Activated naive CD4-positive, alpha-beta T cell (primary cell): ENCODE measurements at places on chromosomes 7 and 10.

- DNase-seq: no peak
These were observed 757 bp upstream of the NRCAM start for GRCh38 chr7:108456845-108457540.

- DNase-seq: no peak
These were observed 42.8 kb downstream of the CYP2C8 start for GRCh38 chr10:95026461-95026860.

GRCh38 chr7:145036604-145037405 lies 201.0 kb upstream of the TPK1 start:
- DNase-seq: no peak

DNA sequence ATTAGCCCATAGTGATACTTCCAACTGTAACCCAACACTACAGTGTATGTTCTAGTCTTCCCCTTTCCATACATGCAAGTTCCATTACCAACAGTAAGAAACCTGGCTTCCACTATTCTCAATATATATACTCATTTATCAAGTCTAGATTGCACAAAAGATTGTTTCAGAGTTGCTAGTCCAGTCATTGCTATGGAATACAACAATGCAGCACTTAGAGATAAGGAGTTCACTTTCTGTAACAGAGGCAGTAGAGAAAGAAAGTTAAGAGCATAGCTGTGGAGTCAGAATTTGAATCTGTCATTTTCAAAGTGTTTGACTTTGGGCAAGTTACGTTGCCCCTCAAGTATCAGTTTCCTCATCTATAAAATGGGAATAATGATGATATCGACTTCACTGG lies 90.1 kb downstream of the RTKN2 start:
- no peak for DNase-seq

- no peak for DNase-seq
These were observed 140.2 kb downstream of the LCOR start for GRCh38 chr10:96972264-96972663.

DNA sequence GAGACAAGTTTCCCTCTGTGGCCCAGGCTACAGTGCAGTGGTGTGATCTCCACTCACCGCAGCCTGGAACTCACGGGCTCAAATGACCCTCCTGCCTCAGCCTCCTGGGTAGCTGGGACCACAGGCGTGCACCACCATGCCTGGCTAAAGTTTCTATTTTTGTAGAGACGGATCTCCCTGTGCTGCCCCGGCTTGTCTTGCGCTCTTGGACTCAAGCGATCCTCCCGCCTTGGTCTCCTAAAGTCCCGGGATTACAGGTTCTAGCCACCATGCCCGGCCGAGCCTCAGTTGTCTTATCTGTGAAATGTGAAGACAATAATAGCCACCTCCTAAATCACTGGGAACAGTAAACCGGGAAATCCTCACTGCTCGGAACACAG lies 88.1 kb downstream of the FOXL3 start:
- DNase-seq: no peak

- no peak for DNase-seq
These were observed 162.3 kb downstream of the ITGB1 start for GRCh38 chr10:32795598-32796183.

GRCh38 chr10:4343873-4344272 lies 482.1 kb upstream of the AKR1E2 start:
- DNase-seq: no peak

GRCh38 chr7:132932296-132933071 lies 149.4 kb downstream of the CHCHD3 start:
- DNase-seq: no peak

DNA sequence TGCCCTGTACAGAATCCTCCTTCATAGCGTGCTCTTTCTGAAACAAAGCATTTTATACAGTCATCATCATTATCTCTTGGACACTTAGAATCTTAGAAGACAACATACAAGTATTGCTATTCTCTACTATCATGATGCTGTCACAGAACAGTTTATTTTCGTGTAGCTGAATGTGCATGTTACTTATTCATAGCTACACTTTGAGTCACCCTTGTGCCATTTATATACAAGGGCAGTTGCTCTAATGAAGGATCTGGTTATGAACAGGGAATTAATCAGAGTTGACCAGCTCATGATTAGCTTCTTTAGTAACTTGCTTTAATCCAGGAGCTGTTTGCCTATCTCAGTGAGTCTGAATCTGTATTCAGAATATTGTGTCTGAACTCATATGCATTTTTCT lies 11.2 kb downstream of the CASP2 start:
- no peak for DNase-seq

GRCh38 chr10:30075481-30075880 lies 16.1 kb upstream of the JCAD start:
- no peak for DNase-seq

GRCh38 chr10:122362621-122363020 lies 11.9 kb upstream of the PLEKHA1 start:
- DNase-seq: no peak

DNA sequence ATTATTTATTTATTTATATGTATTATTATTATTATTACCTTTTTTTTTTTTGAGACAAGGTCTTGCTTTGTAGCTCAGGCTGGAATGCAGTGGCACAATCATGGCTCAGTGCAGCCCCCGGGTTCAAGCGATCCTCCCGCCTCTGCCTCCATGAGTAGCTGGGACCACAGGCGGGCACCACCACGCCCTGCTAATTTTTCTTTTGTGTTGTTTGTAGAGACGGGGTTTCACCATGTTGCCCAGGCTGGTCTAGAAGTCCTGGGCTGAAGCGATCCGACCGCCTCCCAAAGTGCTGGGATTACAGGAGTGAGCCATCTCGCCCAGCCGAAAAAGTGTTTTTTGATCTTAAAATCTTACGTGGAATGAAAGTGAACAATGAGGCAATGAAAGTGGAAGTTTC lies 79.4 kb upstream of the C1GALT1 start:
- no peak for DNase-seq

DNA sequence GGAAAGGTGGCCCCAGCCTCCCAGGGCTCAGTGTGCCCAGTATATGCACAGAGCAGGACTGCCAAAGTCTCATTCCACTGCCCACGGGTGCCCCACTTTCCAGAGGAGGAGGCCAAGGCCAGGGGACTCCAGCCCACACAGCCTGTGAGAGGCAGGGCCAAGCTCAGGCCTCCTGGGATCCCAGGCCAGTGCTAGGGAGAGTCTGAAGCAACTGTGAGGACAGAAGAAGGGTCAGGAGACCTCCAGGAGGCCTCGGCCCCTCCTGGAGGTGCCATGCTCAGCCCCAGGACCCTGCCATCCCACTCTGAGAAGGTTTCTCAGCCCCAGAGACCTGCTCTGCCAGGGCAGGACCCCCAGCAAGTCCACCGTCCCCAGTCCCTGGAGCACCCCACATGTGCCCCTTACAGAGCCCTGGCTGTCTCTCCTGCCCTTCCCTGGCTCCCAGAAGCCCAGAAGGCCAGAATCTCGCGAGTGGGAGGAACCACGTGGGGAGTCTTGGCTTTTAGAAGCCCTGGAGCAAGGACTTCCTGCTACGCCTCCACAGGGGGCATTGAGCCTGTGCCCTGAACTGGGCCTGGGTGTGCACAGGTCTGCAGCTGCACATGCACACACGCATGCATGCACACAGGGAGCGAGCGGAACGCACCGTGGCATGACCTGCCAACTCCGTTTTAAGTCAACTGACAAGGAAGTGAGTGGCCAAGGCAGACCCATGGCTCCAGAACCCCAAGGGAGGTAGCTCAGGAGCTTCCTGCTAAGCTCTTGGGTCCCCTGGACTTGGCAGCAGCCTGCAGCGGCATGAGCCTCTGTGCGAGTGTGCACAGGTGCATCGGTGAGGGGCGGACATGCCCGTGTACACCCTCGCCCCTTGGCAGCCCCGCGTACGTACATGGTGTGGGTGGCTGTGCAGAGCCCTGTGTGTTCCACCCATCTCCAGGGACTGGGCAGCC lies 33.6 kb downstream of the ZCCHC24 start:
- no peak for DNase-seq

- no peak for DNase-seq
These were observed 50.6 kb downstream of the VPS41 start for GRCh38 chr7:38858259-38858884.

DNA sequence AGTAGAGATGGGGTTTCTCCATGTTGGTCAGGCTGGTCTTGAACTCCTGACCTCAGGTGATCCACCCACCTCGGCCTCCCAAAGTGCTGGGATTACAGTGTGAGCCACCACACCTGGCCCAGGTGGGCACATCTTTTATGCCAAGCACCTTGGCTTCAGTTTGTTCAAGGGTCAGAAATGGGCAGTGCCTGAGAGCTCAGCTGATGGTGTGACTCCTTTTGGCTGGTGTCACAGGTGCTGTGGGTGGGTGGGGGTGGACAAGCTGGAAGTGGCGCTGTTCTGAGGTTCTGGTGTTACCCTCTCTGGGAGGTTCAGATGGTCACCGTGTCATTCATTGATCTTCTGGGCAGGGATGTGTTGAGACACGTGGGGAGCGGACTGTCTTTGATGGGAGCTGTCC lies 11.5 kb downstream of the ADCY1 start:
- DNase-seq: no peak

DNA sequence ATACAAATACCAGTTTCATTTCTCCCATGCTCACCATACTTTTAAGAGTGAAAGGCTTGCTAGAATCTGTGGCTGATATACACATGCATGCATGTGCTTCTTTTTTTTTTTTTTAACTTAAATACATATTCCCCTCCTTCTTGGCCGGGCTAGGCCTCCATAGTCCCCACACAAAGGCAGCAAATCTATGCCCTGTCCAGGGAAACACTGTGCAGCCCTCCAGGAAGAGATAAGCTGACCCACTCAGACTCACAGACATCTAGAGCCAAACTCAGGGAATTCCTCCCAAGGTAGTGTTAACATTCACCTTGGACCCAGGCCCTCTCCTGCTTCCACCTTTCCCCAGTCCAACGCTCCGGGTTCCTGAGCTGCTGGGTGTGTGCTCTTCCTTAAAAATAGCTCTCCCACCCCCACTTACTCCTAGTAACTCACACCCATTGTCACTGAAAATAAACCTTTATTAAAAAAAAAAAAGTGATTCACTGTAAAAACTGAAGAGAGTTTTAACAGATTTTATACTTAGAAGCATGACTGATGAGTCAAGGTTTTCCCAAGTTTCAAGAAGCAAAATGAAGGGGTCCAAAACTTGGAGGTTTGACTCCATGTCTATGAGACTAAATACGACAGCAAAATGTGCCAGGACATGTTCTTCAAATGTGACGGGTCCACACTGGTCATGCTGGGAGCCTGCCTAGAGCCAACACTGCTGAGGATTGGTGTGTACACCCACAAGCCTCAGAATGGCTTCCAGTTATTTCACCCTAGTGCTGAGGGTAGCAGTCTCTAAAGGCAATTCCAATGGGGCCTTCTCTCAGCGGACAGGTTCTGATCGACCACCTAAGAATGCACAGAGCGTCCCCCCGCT lies 159.5 kb downstream of the GLI3 start:
- DNase-seq: no peak

DNA sequence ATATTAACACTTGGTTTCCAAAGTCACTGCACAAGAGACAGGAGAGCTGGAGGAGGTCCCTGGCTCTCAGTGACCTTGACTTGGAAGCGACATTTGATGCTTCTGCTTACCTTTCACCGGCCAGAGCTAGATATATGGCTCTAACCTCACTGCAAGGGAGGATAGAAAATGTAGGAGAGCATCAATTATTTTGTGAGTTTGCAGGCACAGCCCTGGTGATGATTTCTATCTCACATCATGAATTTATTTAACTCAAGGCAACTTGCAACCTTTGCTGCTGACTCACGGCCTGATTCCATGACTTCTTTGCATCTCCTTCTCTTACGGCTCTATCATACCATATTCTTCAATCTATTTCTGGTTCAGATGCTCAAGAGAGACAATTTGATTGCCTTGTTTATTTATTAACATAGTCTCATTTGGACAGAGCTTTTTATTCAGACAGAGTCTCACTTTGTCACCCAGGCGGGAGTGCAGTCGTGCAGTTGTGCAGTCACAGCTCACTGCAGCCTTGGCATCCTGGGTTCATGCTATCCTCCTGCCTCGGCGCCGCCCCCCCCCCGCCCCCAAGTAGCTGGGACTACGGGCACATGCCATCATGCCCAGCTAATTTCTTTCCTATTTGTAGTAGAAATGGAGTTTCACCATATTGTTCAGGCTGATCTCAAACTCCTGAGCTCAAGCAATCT lies 196.0 kb downstream of the REEP3 start:
- no peak for DNase-seq

DNA sequence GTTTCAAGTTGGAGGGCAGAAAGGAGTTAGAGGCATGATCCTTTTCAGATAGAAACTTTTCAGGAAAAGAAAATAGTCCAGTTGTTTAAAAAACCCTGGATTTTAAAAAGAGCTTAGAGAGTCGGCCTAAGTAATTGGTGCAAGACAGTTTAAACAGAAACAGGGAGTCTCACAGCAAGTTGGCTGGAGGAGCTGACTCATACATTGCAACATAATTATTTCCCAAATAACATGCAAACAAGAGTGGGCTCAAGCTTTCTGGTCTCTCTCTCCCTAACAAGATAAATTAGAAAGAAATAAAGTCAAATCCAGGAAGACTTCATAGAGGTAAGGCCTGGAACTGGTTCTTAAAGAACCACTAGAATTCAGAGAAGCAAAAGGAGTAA lies 100.3 kb upstream of the AGBL3 start:
- no peak for DNase-seq

DNA sequence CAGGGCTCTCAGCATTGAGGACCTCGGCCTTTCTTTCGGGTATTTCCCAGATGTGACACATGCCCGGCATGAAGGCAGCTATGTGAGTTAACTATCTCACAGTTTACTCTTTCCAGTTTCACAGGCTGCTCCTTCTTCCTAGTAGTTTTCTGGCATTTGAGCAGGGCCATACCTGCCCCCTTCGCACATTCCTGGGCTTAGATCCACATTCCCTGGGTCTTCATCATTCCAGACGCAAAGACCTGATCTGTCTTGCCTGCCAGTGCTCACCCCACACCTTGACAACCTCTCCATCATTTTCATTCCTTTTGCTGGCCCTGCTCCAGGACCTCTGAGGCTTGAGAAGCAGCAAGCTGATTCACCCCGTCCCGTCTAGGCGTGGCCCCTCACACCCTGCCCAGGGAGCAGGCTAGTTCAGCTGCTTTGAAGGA lies 227.5 kb downstream of the WDR11 start:
- DNase-seq: no peak

DNA sequence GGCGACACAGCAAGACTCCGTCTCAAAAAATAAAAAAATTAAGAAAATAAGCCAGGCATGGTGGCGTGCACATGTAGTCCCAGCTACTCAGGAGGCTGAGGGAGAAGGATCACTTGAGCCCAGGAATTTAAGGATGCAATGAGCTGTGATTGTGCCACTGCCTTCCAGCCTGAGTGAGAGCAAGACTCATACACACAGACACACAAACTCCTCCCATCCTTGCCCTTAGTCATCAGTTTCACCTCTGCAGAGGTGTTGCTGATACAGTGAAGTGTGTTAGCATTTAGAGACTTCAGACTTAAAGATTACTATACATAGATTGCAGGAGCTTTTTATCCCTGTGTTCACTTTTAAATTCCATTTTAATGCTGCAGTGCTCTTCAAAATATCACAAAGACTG lies 5.5 kb upstream of the H2AZ2 start:
- DNase-seq: no peak

DNA sequence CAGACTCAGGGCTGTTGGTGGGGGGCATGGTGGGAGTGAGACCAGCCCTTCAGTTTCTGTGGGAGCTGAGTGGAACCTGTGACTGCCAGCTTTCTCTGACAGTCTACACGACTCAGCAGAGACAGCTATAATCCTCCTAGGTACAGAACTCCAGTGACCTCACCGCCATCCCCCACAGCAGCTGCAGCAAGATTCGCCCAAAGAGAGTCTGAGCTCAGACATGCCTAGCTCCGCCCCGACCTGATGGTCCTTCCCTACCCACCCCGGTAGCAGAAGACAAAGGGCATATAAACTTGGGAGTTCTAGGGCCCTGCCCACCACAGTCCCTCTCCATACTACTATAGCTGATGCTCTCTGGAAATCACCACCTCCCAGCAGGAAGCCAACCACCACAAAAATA lies 500.1 kb downstream of the ETV1 start:
- DNase-seq: no peak

- no peak for DNase-seq
These were observed 166.3 kb downstream of the ZNF438 start for GRCh38 chr10:30865141-30865926.
